ENCODE measurements at places on chromosomes 16 and 17.

GRCh38 chr16:50284131-50284911 lies 18.0 kb downstream of the ADCY7 start:
- DNase-seq, result peak; percentile 61

DNA sequence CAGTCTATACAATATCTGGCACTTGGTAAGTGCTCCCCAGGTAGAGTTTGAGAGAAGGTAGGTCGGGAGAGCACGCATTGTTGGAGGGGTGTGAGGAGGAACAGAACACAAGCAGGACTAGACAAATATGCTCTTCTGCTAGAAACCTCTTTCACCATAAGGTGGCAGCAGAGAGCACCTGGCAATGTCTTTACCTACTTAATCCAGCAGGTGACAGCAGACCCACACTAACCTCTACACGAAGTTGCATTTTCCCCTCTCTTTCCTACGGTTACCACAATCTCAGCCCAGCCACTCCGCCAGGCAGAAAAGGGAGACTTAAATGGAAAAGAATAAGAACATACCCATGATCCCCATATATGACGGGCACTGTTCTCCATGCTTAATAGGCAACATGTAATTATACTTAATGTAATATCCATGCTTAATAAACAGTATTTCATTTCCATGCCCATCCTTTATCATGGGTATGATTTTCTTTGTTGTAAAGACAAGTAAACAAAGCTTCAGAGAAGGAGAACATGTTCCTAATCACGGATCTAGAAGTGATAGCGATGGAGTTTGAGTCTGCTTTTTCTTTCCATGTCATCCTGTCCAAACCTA lies 55.1 kb upstream of the CCL2 start:
- peak; percentile 92 for DNase-seq

GRCh38 chr16:55861288-55861687 lies 13.9 kb downstream of the CES5A start:
- no peak for DNase-seq

- no peak for DNase-seq
Observed at GRCh38 chr17:27354051-27354490, 60.2 kb downstream of the WSB1 start.

GRCh38 chr16:85615014-85615851 lies 2.1 kb downstream of the GSE1 start:
- DNase-seq, result peak; percentile 59

GRCh38 chr17:40980596-40980995 lies 3.5 kb downstream of the KRT40 start:
- DNase-seq, result no peak

DNA sequence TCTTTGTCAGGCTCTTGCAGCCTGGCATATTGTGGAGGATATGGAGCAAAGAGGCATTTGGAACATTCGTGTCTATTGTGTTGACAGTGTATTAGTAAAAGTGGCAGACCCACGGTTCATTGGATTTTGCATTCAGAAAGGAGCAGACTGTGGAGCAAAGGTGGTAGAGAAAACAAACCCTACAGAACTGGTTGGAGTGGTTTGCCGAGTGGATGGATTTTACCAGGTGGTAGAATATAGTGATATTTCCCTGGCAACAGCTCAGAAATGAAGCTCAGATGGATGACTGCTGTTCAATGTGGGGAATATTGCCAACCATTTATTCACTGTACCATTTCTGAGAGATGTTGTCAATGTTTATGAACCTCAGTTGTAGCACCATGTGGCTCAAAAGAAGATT lies 44.5 kb downstream of the EFCAB13 start:
- no peak for DNase-seq

DNA sequence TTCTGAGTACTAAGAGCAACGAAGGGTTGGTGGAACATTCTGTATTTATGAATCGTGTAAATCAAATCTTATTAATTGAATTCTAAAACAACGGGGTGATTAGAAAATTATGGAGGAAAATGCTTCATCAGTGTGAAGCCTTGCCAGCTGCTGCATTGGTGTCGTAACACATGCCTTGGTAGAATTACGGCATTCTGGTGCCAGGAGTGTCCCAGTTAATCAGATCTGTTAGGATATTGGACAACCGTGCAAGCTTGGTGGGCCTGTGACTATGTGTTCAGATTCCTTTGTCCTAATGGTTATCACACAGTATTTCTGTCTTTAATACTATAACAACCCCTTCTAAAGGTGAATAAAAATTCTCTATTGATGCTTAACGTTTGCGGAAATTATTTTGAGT lies 44.2 kb upstream of the TANC2 start:
- DNase-seq, result no peak

DNA sequence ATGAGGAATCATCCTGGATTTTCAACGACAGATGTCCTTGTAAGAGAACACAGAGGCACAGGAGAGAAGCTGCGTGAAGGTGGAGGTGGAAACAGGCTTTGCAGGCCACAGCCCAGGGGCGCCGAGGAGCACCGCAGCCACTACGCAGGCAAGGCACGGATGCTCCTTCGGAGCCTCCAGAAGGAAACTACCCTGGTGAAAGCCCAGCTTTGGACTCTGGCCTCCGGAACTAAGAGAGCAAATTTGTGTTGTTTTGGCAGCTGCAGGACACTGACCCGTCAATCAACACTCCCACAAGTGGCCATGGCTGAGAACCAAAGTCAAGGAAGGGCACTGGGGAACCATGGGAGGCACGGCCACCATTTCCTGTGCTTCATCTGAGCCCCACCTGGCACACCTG lies 3.4 kb downstream of the ARL16 start:
- DNase-seq, result no peak

DNA sequence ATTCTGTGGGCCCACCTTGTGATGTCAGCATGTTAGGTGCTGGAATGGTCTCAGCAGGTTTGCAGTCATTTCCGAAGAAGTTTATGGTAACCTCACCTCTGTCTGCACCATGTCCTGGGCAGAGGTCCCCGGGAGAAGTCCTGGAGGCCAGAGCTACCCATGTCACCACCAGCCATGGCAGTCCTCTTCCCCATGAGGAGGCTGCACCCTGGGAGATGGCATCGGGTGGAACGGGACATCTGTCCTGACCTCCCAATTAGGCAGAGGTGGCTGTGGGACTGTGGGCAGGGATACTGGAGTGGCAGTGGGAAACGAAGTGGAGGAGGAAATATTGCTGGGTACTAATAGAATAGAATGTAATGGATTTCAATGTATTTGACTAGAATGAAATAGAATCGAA lies 511.8 kb upstream of the WSB1 start:
- DNase-seq, result no peak

DNA sequence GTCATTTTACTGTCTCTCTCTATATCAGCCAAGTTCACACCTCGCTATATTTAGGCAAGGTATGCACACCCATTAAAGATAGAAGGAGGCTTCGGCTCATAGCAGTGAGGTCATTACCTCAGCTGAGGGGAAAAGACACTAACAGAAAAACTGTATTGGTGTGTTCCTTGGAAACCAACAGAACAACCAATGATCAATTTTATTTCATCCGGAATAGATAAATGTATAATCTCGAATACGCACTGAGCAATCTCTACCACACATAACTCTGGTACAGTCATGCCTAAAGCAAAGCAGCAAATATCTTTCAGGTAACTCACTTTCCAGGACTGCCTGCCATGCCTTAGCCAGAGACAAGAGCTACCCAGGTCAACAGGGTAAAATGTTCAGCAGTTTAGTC lies 109.9 kb upstream of the CORO6 start:
- DNase-seq, result no peak

DNA sequence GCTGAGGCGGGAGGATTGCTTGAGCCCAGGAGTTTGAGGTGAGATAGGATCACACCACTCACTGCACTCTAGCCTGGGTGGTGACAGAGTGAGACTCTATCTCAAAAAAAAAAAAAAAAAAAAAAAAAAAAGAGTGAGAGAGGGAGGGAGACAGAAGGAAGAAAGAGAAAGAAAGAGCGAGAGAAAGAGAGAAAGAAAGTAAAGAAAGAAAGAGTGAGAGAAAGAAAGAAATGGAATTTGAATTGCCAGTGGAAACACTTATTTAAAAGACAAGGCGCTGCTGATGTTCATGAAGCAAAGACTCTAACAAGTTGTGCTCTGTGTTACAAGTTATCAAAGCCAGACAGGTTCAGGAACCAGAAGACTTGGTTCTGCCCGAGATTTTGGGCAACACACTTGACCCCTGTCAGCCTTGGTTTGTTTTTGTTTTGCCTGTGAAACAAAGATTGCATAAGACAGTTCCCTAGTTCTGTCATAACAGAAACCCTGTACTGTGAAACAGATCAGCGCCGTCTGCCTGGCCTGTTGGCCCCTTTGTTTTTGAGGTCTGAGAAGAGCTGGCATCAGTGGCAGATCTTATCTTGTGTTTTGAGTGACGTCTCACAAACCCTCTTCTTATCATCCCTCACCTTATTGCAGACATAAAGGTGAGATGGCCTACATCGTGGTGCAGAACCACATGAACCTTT lies 55.4 kb upstream of the ENDOV start:
- no peak for DNase-seq

GRCh38 chr17:50523208-50523607 lies 9.3 kb upstream of the EPN3 start:
- no peak for DNase-seq

DNA sequence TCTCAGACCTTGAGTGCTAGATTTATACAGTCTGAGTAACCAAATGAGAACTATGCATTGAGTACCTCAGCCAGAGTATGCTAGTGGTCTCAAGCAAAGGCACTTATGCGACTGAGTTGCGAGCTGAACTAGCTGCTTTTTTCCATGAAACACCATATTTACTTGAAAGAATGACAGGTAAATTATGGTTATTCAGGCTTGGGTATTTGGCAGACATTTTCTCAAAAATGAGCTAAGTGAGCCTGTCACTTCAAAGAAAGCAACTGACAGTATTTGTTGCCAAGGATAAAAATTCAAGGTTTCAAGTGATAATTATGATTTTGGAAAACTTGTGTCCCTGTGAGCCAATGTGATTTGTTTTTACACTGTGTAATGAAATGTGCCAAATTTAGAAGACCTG lies 19.3 kb downstream of the CACNG3 start:
- no peak for DNase-seq

DNA sequence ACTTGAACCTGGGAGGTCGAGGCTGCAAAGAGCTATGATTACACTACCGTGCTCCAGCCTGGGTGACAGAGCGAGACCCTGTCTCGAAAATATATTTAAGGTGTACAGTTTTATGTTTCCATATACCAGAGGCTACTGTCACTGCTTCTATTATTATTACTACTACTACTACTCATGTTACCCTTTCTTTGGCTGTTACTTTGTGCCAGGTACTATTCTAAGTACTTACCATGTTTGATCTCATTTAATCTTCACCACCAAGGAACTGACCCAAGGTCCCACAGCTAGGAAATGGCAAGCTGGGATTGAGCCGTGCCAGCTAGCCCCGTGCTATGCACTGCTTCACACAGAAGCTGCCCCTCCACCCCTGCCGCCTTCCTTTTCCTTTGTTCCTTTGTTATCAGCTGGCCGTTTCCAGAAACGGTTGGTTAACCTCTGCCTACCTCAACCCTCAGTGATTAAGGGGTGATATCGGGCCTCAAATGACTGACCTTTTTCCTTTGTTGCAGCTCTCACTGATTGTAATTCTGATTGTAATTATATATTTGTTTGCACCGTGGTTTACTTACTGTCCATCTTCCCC lies 78.4 kb downstream of the ABCC1 start:
- peak; percentile 80 for DNase-seq

DNA sequence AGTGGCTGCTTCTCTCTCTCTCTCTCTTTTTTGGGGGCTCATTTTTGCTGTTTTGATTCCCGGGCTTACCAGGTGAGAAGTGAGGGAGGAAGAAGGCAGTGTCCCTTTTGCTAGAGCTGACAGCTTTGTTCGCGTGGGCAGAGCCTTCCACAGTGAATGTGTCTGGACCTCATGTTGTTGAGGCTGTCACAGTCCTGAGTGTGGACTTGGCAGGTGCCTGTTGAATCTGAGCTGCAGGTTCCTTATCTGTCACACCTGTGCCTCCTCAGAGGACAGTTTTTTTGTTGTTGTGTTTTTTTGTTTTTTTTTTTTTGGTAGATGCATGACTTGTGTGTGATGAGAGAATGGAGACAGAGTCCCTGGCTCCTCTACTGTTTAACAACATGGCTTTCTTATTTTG lies 7.7 kb upstream of the TMEM235 start:
- DNase-seq, result no peak
